ENCODE measurements at places on chromosomes 7 and 10.

- DNase-seq: no peak
These were observed 327.7 kb downstream of the BBS9 start for GRCh38 chr7:33457039-33457438.

DNA sequence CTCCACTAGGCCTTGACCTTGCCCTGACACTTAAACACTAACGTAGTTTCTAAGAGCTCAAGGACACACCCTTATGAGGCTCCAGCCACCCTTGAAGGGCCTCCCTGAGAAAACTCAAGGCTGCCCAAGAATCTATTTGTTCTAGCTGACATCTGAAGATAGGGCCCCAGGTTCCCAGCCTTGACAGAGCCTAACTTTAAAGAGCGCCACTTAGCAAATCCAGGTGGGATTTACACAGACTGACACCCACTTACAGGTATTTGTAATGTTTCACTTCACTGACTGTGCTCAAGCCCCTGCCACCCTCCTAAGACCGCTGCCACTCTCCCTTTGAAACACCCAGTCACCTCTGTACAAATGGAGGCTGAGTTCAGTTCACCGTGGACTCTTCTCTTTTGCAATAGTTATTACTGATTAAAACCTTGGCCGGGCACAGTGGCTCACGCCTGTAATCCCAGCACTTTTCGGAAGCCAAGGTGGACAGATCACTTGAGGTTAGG, 90.4 kb downstream of the SVOPL start:
- no peak for DNase-seq

- no peak for DNase-seq
These were observed 854 bp upstream of the CFAP46 start for GRCh38 chr10:132943058-132943790.

DNA sequence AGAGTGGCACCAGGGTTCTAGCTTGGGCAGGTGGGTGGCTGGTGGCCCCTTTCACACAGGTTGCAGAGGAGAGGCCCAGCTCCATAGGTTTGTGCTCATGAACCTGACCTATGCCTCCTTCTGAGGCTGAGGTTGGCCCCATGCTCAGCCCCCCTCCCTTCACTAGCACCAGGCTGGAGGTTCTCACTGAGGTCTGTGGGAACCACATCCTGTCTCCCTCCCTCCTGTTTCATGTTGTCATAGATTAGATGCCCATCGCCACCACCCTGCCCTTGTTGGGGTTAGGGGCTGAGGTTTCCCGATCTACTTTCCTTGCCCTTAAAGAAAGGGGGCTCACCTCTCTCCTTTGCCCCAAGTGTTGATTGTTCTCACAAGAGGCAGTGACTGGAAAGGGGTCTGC, 14.7 kb downstream of the NEUROG3 start:
- DNase-seq: no peak

DNA sequence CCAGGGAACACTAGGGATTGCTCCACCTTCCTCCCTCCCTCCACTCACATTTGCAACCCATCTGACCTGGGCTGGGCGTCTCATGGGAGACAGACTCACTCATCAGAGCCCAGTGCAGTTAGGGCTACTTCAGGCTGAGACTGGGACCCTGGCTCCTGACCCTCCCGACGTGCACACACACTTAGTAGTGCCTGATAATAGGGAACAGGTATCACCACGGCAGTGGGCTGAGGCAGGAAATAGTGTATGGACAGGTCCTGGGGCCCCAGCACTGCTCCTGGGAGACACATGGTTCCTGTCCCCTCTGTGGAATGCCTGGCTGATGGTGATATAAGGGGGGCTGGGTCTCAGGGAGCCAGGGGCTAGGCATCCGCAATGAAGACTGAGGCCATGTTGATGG, 14.3 kb downstream of the AQP1 start:
- DNase-seq: peak; percentile 5

DNA sequence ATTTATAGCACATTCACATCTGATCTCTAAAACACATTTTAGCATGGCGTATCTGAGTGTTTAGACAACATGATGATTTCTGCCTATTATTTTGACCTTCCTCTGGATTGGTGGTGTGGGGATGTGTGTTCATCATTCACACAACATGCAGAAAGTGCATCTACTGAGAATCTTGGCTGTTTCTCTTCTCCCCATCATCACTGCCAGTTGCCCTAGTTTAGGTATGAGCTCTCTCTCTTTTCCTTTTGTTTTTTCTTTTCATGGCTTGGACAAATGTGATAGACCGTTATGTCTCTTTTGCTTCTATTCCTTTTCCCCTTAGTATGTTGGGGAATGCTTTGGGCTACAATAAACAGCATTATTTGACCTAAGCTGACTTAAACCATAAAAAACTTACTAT, 239.2 kb upstream of the FZD8 start:
- no peak for DNase-seq
